ENCODE measurements at places on chromosomes 2 and 18.
A peak's percentile ranks its signal among the peaks of the same experiment; 100 is the strongest.

GRCh38 chr2:38178119-38178518, 102.2 kb upstream of the CYP1B1 start:
- no peak for DNase-seq

DNA sequence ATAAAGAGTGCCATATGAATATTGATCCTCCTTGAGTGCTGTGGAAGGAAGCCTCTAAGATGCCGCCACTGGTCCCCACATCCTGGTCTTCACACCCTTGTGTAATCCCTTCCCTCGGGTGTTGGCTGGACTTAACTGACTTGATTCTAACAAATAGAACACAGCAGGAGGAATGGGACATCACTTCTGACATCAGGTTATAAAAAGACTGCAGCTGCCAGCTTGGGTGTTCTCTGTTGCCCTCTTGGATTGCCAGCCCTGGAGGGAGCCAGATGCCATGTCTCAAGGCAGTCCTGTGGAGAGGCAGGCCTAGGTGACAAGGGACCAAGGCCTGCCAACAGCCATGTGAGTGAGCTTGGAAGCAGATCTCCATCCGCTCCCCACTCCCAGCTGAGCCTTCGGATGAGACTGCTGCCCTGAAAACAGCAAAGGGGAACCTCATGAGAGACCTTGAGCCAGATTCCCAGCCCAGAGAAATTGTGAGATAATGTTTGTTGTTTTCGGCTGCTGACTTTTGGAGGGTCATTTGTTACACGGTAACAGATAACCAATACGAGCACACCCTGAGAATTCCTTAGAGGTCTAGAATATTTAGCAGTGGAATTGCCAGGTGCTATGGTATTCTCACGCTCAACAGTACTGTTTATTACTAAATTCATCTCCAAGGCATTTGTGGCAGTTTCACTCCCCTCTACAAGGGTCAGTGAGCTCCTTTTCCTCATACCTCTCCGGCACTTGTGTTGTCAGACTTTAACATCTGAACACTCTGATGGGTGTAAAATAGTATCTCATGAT, 32.5 kb downstream of the HPCAL1 start:
- DNase-seq, result no peak

- peak; percentile 74 for DNase-seq
Observed at GRCh38 chr18:46946656-46947282, 29.4 kb downstream of the KATNAL2 start.

DNA sequence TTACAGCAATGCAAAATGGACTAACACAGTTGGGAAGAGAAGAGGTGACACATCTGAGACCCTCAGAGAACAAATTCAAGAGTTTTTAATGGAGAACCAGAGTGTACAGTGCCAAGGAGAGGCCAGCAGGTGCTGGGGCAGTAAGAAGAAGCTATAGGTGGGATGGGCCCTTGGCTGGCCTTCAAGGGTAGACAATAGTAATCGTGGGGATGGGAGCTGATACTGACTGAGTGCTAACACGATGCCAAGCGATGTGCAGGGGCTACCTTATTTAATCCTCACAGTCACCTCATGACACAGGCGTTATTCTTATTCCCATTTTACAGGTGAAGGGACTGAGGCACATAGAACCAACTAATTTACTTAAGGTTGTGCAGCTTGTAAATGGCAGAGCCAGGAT, 131.9 kb upstream of the ID2 start:
- no peak for DNase-seq

DNA sequence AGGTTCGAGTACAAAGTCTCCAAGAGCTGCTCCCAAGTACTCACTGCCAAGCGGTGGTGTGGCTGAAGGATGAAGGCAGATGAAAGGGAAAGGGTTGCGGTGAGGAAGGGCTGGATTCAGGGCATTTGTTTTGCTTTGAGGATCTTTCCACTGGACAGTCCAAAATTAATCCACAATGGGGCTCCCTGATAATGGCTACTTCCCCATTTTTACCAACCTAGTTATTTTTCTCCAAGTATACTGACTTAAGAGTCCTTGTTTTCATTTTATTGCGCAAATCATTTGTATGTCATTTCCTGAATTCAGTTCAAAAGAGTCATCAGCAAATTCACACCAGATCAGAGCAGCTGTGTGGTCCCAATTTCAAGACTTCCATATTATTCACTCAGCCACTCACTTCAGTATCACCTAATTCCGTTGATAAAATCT, 464 bp upstream of the SESTD1 start:
- no peak for DNase-seq

DNA sequence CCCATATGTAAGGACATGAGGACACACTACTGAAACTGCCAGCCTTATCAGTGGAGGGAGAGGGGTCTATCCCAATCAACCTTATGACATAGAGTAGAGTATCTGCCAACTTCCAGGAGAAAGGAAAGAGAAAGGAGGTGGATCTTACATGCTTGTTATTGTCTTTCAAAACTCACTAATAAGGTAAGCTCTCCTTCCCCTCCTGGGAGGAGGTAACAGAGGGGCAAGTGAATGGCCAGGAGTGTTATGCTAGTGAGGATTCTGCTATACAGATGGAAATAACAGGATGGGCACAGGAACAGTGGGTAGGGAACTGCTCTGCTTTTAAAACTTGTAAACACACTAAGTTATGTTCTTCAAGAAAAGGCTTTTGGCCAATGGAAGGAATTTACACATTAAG, 1020.1 kb downstream of the TDRD15 start:
- DNase-seq, result no peak

GRCh38 chr2:50748671-50749070, 283.3 kb downstream of the NRXN1 start:
- no peak for DNase-seq

DNA sequence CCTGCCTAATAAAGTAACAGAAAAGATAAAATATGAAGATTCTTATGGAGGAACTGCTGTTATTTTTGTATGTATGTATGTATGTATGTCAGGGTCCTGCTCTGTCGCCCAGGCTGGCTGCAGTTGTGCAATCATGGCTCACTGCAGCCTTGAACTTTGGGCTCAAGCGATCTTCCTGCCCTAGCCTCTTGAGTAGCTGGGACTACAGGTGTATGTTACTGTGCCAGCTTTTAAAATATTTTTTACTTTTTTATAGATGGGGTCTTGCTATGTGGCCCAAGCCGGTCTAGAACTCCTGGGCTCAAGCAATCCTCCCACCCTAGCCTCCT, 26.7 kb downstream of the ANKRD29 start:
- no peak for DNase-seq

DNA sequence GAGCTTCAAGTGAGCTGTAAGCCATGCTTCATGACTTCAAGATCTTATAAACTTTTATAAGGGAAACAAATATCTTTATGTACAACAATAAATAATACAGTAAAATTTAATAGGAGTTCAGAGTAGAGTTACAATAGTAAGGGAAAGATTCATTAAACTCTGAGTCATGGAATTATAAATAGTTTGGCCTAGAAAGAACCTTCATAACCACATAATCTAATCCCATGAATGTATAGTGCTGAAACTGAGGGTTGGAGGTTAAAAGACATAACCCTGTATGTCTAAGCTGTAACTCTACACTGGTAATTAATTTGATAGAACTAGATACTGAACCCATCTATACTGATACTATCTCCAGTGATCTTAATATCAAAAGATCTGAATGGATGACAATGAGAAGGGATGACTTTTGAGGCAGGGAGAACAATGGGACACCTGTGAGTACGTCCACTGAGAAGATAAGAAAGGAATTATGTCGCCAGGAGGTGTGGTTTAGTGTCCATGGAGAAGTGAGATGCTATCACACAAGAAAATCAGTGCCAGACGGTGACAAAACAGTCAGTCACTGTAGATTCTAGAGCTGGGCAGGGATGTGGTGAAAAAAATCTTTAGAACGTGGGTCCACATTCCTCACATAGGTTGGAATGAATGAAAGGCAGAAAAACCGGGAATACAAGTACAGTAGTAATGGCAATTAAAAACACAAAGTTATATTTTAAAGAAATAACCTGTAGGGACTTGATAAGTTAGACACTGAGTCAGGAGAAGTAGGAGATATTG, 1.1 kb downstream of the IL1F10 start:
- DNase-seq, result no peak

DNA sequence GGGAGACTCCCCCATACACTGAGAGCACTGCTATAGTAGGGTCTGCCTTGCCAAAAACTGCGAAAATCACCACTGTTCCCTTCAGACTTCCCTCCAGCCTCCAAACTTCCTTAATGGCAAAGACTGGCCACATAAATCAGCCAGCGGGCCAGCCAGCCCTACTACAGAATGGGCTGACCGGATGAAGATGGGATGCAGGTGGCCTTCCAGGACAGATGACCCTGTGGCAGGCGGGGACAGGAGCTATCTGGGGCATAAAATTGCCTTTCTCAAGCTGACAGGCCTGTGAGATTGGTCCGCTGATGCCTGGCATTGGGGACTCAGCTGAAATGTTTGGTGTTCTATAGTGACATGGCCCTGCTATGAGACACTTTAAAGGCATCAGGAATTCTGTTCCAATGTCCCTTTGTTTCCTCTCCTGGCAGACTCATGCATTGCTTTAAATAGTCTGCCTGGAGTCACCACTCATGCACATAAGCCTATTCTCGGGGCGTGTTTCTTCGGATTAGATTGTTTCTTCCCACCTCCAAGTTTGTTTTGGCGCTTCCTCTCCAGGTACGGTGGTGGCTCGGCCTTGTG, 135.9 kb downstream of the ALPK2 start:
- DNase-seq, result no peak

DNA sequence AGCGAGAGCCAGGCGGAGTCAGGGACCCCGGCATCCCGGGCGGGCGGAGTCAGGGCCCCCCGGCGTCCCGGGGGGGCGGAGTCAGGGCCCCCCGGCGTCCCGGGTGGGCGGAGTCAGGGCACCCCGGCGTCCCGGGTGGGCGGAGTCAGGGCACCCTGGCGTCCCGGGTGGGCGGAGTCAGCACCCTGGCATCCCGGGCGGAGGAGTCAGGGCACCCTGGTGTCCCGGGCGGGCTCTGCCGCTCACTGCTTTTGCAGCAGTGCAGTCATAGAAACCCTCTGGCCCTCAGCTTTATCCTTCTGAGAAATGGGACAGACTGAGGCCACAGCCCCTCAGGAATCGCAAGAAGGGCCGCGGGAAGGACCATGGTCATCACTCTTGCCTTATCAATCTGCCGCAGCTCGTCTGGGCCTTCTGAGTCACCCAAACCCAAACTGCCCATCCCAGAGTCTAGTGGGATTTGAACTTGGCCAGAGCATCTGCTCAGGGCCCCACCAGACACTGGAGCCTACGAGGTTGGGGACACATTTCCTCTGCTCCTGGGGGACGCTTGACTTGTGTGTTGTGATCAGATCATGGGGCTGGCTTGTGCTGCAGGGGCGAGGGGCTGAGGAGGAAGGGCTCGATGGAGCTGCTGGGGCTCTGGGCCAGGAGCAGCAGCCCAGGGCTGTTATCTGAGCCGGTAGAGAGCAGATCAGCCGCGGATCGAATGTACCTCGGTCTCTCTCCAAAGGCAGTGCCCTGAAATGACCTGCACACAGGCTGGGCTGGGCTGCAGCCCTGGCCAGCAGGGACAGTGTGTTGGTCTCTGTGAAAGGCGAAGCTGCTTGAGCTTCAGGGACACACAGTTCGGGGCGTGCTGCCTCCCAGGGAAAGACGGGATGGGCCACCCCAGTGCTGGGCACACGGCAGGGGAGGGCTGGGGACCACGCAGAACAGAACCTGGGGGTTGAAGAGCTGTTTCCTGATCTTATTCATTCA, 290.1 kb upstream of the HDAC4 start:
- DNase-seq, result no peak

DNA sequence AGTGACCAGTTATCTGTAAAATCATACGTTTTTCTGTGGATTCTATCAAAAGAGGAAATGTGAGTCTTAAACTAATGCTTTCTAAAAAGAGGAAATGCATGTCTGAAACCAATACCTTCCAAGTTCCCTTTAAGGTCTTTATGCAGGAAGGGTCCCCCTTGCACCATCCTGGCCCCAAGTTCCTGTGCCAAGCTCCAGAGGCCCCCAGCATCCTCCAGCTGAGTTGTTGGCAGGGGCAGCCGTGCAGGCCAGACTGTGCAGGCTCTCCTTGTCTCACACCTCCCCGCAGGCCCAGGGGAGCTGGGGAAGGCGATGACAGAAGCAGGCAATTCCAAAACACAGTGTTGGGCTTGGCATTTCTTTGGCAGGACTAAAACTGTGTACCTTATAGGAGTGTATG, 39.2 kb downstream of the DPYSL5 start:
- no peak for DNase-seq

- peak; percentile 45 for DNase-seq
Observed at GRCh38 chr2:97699765-97700444, 13.5 kb upstream of the ZAP70 start.

DNA sequence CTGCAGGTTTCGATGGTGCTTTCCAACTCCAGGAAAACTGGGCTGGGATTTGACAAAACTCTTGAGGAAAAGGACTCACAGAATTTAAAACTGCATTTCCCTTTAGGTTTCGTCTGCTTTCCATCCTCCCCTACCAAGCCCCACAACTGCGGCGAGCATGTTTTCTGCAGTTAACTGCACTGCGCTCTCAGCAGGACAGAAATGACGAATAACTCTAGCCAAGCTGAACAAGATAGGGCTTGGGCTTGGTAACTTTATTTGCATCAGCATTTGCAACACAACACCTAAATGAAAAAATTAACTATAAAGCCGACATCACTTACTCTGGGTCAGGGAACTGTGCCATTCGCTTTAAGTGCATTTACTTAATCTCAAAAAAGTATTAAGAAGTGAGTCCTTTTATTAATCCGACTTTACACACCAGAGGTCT, 669 bp upstream of the PIKFYVE start:
- peak; percentile 72 for DNase-seq

- no peak for DNase-seq
Observed at GRCh38 chr18:50161597-50162205, 33.2 kb downstream of the MYO5B start.

- DNase-seq, result no peak
Observed at GRCh38 chr18:41985914-41986313, 30.9 kb downstream of the PIK3C3 start.

DNA sequence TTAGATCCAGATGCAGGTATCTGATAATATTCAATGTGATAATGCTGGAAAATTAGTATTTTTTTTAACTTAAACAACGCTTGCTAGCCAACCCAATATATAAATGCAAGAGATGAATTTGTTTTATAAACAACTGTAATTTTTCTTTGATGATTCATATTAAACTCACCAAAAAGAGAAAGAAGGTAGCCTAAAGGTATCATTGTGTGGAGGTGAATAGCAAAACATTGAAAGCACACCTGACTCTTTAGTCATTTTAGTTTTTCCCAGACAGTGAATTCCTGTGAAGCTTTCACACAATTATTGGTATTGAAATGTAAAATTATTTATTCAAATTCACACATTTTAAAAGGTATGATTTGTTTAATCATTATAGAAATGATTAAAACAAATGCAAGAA, 424.0 kb downstream of the NR4A2 start:
- no peak for DNase-seq
